A673 (cell line): ENCODE measurements at places on chromosomes 11 and 22. TPM values are rescaled to one million over a fixed set of nuclear protein-coding genes. Genes with fewer than 3 reads are reported as not detected.

The ASRGL1 gene
- 37.7 and 40.1 TPM in 2 replicates for total RNA-seq

The PSMA1 gene
- 238 and 267 TPM in 2 replicates for total RNA-seq

The DDX25 gene
- 0.39 and 0.55 TPM in 2 replicates for total RNA-seq

The CHST1 gene
- total RNA-seq: 13.2 and 17.0 TPM in 2 replicates

The BARX2 gene
- total RNA-seq: 36.4 and 43.0 TPM in 2 replicates
